ENCODE measurements at places on chromosomes 2 and 18. TPM values are rescaled to one million over a fixed set of nuclear protein-coding genes. Genes with fewer than 3 reads are reported as not detected.

CFC1 gene
- total RNA-seq, result not detected

- no peak for DNase-seq
Observed at GRCh38 chr2:85145116-85145820, 12.1 kb downstream of the TCF7L1 start.

GRCh38 chr18:10162340-10162739 lies 248.5 kb downstream of the VAPA start:
- no peak for DNase-seq

NEB gene
- total RNA-seq, result 0.53 TPM

GRCh38 chr2:2057125-2057721 lies 273.9 kb downstream of the MYT1L start:
- DNase-seq, result no peak

DNA sequence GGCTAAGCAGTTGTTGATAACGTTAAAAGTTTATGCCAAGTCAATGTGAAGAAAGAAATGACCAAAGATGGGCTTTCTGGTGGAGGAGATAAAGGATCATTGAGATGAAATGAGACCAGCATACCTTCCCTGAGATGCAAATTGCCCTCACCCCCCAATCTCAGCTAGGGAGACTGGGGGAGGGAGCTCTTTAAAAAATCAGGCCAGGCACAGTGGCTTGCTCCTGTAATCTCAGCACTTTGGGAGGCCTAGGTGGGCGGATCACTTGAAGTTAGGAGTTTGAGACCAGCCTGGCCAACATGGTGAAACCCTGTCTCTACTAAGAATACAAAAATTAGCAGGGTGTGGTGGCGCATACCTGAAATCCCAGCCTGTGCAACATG lies 30.9 kb upstream of the KCMF1 start:
- no peak for DNase-seq

Measured in ascending aorta (tissue), 2 donors.